Esophagus mucosa (tissue), 1 donor: ENCODE measurements at places on chromosomes 4 and X. TPM values are rescaled to one million over a fixed set of nuclear protein-coding genes. Genes with fewer than 3 reads are reported as not detected.

- no peak for ATAC-seq
Observed at GRCh38 chr4:159237975-159238374, 135.1 kb downstream of the RAPGEF2 start.

DNA sequence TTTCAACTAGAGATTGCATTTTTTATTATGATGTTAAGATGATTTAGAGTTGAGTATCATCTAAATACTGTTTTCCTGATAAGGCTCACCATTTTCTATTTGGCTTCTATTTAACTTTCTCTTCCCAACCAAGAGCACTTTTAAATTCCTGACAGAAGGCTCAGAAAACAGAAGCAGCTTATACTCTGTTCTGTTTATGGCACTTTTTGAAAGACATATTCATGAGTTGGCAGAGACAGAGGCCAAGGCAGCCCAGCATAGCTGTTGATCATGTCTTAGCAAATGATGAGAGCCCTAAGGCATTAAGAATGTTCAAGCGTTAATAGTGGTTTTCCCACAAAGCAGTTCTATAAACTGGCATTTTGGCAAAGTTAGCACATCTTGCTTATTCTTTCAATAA, 330.3 kb downstream of the TRAM1L1 start:
- no peak for ATAC-seq

GRCh38 chrX:30039768-30040167, 175.6 kb upstream of the MAGEB2 start:
- ATAC-seq, result no peak

- ATAC-seq, result no peak
Observed at GRCh38 chr4:181008164-181008563, 1235.0 kb upstream of the TENM3 start.

GRCh38 chrX:148555101-148555500, 54.7 kb downstream of the AFF2 start:
- no peak for ATAC-seq

LAGE3 gene
- total RNA-seq, result 15.1 TPM

PRSS12 gene
- 5.7 TPM for total RNA-seq
